ENCODE measurements at places on chromosomes 5 and 9.
A peak's percentile ranks its signal among the peaks of the same experiment; 100 is the strongest.

DNA sequence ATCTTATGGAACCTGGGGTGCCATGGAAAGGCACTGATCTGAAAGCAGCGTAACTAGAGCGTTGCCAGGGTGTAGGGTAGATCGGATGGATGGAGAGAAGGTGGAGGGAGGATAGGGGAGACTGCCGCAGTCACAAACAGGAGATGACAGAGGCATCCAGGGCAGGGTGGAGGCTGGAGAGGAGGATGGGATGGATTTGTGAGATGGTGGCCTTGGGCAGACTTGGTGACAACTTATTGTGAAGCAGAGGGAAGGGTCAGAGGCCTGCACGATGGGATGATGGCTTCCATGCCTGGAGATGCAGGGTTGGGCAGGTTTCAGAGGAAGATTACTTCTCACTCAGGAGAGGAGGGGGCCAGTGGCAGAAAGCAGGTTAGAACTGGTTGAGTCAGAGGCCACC, 2.4 kb downstream of the GLIPR2 start:
- DNase-seq, result no peak

DNA sequence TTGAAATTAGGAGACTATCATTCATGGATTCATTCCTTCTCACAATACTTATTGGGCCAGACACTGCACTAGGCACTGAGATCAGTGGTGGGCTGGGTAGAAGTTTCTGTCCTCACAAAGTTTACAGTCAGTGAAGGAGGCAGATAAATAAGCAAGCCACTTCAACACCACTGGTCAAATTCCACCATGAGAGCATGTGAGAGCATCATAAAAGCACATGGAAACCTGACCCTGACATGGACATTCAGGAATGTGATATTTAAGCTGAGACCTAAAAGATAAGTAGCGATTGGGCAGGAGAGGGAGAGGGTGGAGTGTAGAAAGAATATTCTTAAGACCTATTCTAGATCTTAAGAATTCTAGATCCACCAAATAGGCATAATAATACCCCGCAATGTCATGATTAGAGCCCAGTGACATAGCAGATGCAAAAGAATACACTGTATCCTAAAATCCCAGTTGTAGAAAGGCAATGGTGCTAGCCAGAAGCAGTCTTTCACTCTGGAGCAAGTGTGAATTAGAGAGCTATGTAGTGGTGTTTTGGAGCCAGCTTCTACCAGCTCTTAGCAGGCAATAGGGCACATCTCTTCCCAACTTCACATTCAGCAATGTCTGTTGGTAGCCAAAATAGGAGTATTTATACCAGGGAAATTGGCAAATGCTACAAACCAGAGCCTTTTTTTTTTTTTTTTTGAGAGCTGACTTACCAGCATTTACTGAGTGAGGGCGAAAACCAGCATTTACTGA, 46.4 kb downstream of the SH3RF2 start:
- no peak for DNase-seq

DNA sequence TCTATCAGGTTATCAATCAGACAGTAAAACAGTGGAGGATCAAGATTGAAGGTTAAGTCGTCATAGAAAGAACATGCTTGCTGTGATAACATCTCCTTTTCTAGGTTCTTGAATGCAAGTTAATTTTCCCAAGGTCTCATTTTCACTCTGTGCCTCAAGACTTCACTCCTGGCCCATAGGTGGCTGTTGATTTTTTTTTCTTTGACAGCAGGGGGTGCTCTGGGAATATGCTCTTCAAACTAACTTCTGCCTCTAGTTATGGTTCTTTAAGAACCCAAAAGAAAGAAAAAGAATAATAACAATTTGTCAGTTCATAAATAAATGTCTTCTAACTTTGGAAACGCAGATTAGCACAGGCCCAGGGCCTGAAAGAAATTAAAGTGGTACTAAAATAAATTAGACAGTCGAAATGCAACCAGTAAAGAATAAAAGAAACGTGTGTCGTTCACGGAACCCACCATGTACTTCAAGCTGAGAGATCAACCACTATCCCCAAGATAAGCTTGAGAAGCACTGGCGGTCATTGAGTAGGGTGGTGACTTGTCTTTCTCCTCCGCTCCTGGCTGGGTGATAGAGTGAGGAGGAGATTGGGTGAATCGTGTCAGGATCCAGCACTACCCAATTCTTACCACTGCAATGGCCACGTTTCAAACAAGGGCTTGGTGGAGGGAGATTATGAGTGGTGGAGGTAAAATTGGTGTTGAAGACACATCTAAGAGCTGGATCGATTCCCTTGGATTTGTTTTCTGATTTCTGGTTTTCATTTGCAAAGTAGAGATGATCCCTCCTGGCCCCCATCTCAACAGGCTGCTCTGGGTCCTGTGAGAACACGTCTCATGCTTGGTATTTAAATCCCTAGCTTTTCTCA, 93.4 kb upstream of the IRX4 start:
- DNase-seq, result no peak

- DNase-seq, result peak; percentile 18
Observed at GRCh38 chr5:126015235-126016181, 407.7 kb upstream of the GRAMD2B start.

- DNase-seq, result no peak
Observed at GRCh38 chr9:9257999-9258498, 1354.8 kb downstream of the PTPRD start.

GRCh38 chr9:95129476-95130291, 187.8 kb downstream of the FANCC start:
- no peak for DNase-seq

GRCh38 chr9:14693251-14693861, at the start of gene ZDHHC21:
TSS of gene ZDHHC21 (minus strand) at chr9:14693432. CDS start at chr9:14674340, 19,092 bp downstream.
- DNase-seq, result peak; percentile 92

- peak; percentile 70 for DNase-seq
Observed at GRCh38 chr5:151660616-151661495, 25.9 kb downstream of the SPARC start.

Measured in AG20443 (cell line).